ENCODE measurements at places on chromosomes 6 and 20.
A peak's percentile ranks its signal among the peaks of the same experiment; 100 is the strongest.

- DNase-seq, result no peak
Measured at GRCh38 chr6:122666418-122666817, 56.2 kb downstream of the PKIB start.

DNA sequence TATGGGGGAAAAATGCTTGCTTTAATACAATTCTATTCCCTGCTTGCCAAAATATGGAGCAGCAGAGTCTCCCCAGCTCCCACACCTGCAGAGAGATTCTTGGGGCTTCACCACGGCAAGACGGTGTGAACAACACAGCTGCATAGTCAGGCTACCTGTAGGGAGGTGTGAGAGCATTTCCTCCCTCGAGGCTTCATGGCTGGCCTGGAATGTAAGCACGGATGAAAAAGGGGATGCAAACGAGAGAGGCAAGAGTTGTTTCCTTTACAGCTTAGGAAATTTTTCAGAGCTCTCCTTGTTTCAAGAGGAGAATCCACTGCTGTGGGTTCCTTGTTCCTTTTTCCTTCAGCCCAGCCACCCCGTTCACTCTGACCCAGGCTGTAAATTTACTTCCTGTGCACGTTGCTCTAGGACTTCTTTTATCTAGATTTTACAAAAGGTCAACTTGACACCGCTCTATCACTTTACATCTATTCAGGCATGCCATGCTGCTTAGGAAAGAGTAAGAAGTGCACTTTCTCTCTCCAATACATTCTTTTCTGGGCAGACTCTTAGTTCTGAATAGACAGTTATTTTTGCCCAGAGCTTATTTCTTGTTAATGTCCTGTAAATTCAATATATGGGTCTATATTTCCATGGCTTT, 197.1 kb downstream of the KHDC1L start:
- DNase-seq, result no peak

DNA sequence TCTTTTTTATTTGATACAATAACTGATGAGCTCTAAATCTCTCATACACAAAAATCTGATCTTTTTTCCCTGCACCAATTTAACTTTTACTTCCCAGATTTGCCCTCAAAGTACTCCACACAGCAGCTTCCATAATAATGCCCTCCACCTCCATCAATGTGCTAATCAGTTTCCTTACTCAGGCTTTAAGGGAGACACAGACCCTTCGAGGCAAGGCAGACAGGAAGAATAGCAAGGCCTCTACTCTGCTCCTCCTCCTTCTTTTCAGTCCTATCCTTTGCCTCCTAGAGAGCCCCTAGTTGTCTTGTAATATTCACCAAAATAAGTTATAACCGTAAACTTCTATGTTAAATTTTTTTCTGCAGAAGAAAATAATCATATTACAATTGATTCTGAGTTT, 444.9 kb upstream of the RNF217 start:
- no peak for DNase-seq

- no peak for DNase-seq
Measured at GRCh38 chr6:56899753-56900152, 55.2 kb upstream of the BEND6 start.

DNA sequence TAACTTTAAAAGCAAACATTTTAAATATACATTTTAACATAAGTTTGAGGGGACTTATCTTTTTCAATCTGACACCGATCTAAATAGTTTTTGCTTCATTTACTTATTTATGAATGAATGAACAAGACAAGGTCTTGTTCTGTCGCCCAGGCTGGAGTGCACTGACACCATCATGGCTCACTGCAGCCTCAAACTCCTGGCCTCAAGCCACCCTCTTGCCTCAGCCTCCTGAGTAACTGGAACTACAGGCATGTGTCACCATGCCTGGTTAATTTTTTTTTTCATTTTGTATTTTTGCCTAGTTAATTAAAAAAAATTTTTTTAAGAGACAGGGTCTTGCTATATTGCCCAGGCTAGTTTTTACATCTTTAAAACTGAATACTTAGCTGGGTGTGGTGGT, 25.4 kb downstream of the FBXO9 start:
- DNase-seq, result no peak

- no peak for DNase-seq
Measured at GRCh38 chr6:136782021-136782770, 10.1 kb downstream of the MAP3K5 start.

DNA sequence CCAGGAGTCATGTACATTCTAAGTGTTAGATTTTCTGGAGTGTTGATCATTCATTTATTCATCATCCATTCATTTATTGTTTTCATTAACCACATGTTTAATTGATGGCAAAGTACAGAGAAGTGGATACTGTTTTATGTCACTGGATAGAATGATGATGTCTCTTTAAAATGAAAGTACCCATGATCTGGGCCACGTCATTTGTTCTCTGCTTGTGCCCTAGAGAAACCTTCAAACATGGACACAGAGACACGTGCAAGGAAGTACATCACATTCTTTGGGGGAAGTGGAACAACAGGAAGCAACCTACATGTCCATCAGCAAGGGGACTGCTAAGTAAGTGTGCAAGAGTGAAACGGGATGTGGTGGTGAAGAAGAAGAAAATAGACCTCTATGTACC, 75.8 kb upstream of the TSHZ2 start:
- no peak for DNase-seq

GRCh38 chr6:80547827-80548226, 441.4 kb downstream of the BCKDHB start:
- no peak for DNase-seq

DNA sequence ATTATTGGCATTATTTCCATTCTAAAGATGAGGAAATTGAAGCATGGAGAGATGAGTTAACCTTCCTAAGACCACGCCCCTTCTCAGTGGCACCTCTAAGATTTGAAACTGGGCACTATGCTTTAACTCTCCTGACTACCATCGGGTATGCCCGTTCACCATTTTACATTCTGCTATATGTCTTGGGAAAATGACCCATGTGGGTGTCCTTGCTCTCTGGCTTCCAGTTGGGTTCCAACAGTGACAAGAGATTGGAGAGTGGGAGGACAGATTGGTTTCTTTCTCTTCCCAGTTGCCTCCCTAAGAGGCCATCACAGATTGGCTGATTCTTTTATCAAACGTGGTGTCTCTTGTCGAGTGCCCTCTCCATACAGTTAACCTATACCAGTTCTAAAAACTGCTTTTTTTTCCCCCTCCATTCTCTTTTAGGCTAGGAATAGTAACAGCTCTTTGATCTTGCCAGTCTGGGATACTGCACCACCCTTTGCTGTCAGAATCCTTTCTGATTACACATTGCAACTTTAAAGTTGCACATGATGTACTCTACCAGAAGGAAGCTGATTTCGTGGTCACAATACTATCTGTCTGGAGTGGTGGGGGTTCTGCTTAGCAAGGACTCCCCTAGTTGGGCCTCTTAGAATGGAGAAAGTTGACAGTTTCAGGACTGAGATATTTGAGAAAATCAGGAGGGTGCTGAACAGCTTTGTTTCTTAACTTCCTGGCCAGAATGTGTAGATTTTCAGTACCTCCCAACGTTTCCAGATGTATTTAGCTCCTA, 88.0 kb upstream of the ELOVL5 start:
- DNase-seq, result no peak

DNA sequence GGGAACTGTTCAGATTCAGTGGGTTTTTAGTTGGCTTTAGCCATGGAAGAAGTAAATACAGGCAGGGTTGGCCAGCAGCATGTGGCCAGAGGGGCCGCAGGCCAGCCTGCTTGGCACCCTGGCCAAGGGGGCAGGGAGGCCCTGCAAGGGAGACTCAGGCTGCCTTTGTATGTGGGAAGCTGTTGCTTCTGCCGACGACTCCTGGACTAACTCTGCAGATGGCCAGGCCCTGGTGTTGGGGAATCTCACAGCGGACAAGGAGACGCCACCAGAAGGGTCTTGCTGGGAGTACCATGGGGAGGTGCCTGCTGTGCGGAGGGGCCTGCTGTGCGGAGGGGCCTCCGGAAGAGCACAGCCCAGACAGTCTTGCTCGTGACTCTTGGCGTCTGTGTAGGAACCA, 25.2 kb downstream of the PYGB start:
- no peak for DNase-seq

DNA sequence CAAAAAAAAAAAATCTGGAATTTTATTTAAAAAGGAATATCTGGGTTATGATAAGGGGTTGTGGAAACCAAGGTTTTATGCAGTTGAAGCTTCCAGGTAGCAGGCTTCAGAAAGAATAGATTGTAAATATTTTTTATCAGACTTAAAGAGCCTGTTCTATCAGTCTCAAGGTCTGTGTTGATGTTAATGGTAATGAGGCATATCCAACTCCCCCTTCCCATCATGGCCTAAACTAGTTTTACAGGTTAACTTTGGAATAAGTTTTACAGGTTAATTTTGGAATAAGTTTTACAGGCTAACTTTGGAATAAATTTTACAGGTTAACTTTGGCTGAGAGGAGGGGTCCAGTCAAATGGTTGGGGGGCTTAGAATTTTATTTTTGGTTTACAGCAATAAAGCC, 92.4 kb downstream of the CD24 start:
- no peak for DNase-seq

DNA sequence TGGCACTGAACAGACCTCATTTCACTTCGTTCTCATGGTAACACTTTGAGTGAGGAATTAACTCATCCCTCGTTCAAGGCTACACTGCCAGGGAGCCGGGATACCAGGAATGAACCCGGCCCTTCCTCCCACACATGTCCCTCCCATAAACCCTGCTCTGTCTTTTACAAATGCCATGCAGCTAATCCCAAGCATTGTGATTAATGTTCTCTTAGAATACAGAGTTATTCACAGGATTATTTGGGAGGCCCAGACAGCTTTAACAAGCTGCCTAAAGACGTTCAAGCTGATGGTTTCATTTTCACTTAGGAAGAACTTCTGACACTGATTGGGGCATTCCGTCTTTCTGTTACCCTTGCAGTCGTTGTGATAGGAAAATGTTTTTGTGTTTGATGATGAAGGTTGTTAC, 42.5 kb upstream of the CD83 start:
- DNase-seq, result no peak

- no peak for DNase-seq
Measured at GRCh38 chr6:82040405-82041221, 206.9 kb downstream of the IBTK start.

GRCh38 chr20:43691928-43692524, 25.1 kb downstream of the MYBL2 start:
- DNase-seq, result no peak

DNA sequence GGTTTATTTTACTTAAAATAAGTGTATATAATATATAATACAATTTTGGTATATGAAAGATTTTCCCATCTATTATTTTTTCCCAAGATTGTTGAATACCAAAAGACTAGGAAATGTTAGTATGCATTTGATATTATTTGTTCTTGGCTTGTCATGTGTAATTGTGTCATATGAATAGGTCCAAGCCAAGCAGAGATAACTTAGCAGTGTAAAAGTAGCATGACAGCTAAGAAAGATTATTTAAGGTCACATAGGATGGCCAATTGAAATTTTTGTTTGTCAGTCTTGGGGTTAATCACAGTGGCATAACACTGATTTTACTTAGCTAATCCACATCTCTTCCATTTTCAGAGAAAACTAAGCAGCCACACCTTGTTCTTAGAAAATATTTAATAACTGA, 38.8 kb upstream of the RSPO3 start:
- DNase-seq, result no peak

GRCh38 chr20:64071341-64072332, 7.7 kb downstream of the RGS19 start:
- DNase-seq, result no peak

DNA sequence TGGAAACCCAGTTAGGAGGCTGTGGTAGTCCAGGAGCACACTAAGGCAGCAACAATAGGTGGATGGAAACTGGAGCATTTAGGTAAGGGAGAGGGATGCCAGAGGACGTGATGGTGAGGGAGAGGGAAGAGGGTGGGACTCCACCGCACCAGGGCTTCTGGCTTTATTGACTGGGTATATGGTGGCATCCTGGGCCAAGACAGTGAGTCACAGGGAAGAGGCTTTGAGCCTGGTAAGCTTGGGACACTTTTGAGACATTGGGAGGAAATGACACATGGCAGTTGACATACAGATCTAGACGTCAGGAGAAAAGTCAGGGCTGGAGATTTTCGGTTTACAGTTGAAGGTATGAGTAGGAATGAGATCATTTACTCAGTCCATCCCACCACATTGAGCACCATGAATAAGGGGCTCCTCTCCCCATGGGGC, 14.9 kb downstream of the NT5E start:
- no peak for DNase-seq

GRCh38 chr6:5135788-5136376, 50.7 kb downstream of the PPP1R3G start:
- peak; percentile 15 for DNase-seq

GRCh38 chr6:50333696-50334095, 284.0 kb upstream of the DEFB112 start:
- no peak for DNase-seq

DNA sequence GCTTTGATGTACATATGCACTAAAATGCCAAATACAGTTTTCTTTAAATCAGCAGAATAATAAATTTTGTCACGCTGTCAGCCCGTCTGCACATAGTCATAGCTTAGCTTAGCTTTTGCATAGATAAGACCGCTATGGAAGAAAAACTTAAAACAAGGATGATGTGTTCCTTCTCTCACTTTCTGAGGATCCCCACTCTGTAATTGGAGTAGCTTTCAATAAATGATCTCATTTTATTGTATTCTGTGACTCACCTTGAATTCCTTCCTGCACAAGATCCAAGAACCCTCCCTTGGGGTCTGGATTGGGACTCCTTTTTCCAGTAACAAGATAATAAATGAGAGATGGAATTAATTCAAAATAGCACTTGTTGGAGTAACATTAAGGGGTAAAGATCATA, 186.2 kb downstream of the CDH26 start:
- DNase-seq, result no peak

- DNase-seq, result no peak
Measured at GRCh38 chr6:6825193-6825784, 236.8 kb downstream of the LY86 start.

- DNase-seq, result peak; percentile 87
Measured at GRCh38 chr20:34363062-34363464, at the start of gene ITCH. TSS of gene ITCH (plus strand) at chr20:34363273. CDS start at chr20:34393812, 30,539 bp downstream.

- DNase-seq, result no peak
Measured at GRCh38 chr6:79666634-79667033, 35.5 kb downstream of the SH3BGRL2 start.

DNA sequence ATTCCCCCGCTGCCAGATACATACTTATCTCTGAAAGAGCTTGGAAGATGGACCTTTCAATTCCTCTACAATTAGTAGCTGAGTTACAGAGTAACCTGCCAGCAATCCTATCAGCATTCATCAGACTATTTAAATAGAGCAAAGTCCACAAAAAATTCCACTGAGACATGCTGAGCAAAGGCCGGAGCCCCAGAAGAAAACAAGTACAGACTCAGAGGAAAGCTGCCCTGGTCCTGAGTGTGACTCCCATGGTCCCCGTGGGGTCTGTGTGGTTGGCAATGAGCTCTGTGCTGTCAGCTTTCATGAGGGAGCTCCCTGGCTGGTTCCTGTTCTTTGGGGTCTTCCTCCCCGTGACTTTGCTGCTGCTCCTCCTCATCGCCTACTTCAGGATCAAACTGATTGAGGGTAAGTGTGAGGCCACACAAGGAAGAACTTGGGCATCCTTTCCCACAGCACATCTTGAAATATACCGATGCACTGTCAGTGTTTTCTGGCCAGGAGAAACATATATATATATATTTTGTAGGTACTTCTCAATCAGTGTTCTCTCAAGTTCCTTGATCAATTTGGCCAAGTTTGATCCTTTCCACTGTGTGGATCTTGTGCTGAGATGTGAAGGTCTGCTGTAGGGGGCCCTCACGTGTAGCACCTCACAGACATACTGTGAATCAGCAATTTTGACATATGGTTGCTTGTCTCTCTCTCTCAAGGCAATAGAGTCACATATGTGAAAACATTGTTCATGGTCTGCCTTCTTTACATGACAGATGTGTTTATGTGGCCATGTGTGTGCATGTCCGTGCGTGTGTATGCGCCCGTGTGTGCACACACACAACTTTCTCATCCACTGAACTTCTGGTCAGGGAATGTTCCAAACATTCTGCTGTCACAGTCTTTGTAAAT, at the start of gene SMLR1:
TSS of gene SMLR1 (plus strand) at position 160 of the 903 bp plus-strand sequence. CDS start at position 168, 8 bp downstream.
- DNase-seq, result no peak

Measured in activated T-helper 1 cell treated with Interleukin-2 at 50 U/mL for 16 hours (primary cell).